ENCODE measurements at places on chromosomes 3 and 15.

GRCh38 chr3:97991293-97991682, 19.1 kb upstream of the RIOX2 start:
- no peak for DNase-seq

GRCh38 chr15:101635944-101636727, 16.0 kb downstream of the TM2D3 start:
- no peak for DNase-seq

GRCh38 chr15:74815121-74815934, 2.7 kb downstream of the LMAN1L start:
- DNase-seq: peak; percentile 31

DNA sequence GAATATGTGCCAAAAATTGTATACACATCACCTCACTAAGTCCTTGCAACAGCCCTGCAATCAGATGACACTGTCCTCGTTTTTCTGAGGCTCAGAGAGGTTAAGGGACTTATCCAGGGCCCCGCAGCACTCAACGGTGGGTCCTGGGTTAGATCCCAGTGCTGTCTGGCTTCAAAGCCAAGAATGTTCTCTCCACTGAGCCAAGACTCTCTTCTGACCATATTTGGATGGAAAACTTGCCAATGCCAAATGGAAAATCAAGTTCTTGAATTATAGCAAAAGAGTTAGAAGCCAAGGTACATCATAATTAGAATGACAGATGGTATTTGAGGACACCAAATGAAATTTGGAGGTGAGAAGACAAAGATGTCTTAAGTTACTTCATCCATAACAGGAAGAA, 75.9 kb downstream of the NCEH1 start:
- DNase-seq: no peak

GRCh38 chr3:42590989-42591756, 513 bp downstream of the SS18L2 start:
- no peak for DNase-seq

- no peak for DNase-seq
Measured at GRCh38 chr3:10726787-10727186, 89.2 kb upstream of the SLC6A11 start.

DNA sequence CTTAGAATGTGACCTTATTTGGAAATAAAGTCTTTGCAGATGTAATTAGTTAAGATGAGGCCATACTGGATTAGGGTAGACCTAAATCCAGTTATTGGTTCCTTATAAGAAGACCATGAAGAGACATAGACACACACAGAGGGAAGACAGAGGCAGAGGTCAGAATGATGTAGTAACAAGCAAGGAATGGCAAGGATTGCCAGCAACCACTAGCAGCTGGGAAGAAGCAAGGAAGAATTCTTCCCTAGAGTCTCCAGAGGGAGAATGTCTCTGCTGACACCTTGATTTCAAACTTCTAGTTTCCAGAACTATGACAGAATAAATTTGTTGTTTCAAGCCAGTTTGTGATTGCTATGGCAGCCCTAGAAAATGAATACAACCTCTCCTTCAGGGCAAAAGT, 116.7 kb downstream of the WDR76 start:
- DNase-seq: no peak

Data from SHP77 (cell line).